ENCODE measurements at places on chromosomes 7 and 10.

GRCh38 chr7:73606801-73607691 lies 17.3 kb downstream of the MLXIPL start:
- DNase-seq, result no peak

DNA sequence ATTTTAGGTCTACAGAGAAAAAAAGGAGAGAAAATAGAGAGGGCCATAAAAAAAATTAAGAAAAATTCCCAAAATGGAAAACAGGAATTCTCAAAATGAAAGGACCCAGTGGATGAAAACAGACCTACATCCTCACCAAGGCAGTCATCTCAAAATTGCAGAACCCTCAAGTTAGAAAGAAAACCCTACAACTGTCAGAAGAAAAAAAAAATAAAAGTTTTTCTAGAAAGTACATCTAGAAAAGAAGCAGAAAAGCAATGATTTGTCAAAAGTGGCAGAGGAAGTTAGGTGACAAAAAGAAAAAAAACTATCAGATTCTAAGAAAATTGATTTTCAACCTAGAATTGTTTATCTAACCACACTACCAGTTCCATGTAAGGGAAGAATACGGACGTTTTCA lies 167.6 kb upstream of the LRGUK start:
- no peak for DNase-seq

DNA sequence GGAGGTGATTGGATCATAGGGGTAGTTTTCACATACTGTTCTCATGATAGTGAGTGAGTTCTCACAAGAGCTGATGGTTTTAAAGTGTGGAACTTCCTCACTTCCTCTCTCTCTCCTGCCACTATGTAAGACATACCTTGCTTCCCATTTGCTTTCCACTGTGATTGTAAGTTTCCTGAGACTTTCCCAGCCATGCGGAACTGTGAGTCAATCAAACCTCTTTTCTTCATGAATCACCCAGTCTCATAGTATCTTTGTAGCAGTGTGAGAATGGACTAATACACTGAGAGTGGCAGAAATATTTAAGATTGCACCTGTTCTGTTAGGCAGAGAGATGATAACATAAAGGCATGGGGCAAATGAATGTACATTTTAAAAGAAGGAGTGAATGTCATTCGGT lies 507.8 kb downstream of the SORCS3 start:
- no peak for DNase-seq

DNA sequence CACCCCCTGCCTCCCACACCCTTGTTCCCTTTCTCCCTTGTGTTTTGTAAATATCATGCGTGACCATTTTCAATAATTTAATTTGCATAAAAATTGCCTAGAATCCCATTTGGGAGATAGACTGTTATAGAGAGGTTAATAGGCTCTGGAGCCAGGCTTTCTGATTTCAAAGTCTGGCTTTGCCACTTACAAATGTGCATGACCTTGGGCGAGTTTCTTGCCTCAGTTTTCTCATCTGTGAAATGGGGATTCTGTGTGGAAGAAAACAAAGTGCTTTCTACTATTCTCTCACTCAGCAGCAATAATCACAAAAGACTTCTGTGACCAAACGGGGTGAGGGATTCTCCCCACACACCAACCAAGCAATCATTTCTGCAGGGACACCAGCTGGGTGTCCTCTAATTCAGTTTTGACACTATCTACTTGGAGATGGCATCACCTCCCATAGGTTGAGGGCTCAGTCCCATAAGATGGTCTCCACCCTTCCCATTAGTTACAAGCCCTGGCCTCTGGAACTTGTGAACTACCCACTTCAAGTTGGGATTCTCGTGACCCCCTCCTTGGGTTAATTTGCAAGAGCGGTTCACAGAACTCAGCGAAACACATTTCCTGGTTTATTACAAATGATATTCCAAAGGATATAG lies 3.5 kb upstream of the ZNF22 start:
- DNase-seq, result no peak

- DNase-seq, result peak; percentile 67
Measured at GRCh38 chr7:20598459-20599309, 16.8 kb upstream of the ABCB5 start.

- DNase-seq, result no peak
Measured at GRCh38 chr10:76282061-76283025, 850.9 kb downstream of the LRMDA start.

DNA sequence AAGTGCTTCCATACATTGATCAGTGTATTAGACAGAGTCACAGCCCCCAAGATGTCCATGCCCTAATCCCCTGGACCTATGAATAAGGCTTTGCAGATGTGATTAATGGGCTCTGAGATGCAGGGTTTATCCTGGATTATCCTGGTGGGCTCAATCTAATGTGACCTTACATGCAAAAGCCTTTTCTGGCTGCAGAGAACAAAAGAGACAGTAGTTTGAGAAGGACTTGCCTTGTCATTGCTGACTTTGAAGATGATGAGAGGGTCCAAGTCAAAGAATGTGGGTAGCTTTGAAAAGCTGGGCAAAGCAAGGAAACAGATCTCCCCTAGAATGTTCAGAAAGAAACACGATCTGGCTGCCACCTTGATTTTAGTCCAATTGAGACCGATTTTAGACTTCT lies 238.7 kb downstream of the CCSER2 start:
- no peak for DNase-seq

- no peak for DNase-seq
Measured at GRCh38 chr7:91630581-91631380, 249.7 kb downstream of the MTERF1 start.

DNA sequence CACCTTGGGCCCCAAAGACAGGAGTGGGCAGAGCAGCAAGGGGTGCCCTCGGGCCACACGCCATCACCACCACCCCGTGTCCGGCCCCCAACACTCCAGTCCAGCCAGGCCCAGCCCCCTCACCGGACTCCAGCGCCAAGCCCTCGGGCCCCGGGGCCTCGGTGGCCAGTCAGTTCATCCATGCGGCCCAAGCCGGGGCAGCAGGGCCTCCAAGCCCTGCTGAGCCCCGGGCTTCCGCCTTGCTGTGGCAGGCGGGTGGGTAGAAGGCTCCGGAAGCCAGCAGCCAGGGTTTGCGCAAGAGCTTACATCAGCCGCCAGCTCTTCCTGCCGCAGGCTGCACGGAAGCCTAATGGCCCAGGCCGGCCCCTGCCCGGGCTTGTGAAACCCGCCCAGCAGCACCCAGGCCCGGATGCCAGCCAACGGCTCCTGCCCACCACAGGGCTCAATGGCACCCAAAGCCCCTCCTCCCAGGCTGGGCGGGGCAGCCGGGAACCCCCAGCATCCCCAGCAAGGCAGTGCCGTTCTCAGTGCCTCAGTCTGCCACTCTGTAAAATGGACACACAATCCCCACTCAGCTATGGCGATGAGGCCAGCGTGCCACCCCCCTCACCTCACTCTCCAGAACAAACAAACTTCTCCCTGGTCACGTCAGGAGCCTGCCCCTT lies 26.5 kb downstream of the TNRC18 start:
- DNase-seq, result no peak

DNA sequence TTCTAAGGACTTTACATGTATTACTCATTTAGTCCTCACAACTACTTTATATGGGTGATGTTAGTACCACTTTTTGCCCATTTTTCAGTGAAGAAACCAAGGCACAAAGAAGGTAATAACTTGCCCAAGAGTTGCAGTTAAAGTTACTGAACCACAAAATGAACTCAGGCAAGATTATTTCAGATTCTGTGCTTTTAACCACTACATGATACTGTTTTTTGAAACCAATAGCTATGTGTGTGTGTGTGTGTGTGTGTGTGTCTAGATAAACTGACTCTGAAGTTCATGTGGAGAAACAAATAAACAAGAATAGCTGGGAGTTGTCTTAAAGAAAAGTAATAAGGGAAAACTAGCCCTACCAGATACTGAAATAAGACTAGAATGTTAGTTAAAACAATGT lies 60.8 kb upstream of the OIT3 start:
- no peak for DNase-seq

- DNase-seq, result no peak
Measured at GRCh38 chr7:33971106-33971505, 65.8 kb downstream of the BMPER start.

- DNase-seq, result no peak
Measured at GRCh38 chr7:2014391-2015241, 218.1 kb downstream of the MAD1L1 start.

DNA sequence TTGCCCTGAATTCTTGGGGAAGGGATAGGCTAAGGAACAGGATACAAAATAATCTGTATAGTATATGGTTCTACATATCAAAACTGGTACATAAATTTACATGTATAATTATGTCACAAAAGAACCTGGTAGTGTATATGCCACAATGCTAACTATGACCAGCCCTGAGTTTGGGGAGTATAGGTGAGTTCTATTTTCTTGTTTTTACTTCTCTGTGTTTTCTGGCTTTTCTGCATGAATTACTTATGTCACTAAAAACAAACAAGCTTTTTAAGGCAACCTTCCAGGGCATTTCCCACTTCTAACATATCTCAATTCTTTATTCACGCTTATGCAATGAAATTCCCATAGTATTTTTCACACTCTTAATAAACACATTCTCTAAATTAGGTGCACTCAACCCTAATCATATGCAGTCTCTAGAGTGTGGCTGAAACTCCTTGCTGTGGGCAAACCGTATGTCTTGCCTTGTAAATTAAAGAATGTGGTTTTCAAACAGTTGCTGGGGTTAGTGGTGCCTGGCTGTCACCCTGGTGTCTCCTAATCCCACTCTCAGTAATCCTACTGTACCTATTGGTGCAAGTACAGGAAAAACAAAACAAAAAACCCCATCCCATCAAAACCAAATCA lies 14.0 kb upstream of the INSIG1 start:
- no peak for DNase-seq

DNA sequence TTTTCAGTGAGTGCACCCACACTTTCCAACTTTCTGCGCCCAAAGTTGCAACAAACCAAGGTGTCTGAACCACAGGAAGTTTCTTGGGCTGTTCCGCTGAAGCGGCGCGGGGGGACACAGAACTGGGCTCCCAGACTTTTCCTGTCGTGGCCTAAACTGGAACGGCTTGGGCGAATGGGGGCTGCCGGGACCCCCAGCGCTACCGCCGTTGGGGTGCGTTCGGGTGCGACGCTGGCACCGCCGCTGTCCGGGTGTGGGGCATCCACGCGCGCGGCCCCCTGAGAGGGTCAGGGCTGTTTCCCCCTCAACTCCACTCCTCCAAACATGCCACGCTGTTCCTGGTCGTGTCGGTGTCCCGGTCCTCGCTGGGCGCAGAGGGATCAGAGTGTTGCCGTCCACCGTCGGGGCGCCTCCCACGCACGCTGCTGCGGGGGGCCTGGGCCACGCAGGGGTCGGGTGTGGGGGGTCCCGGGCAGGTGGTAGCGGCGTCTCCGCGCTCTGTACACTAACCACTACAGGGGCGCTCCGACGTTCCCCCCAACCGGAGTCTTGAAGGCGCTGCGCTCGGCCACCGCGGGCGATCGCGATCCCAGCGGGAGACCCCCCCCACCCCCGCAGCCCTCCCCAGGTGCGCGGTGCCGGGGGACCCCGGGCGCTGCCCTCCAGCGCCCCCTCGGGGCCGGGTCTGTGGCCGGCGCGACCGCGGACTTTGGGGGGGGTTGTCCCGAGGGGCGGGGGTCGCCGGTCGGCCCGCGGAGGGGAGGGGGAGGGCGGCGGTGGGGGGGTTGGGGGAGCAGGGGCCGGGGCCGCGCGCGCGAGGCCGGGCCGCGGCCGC lies 2.2 kb upstream of the CUX1 start:
- no peak for DNase-seq

GRCh38 chr7:29843093-29843492 lies 36.8 kb downstream of the WIPF3 start:
- DNase-seq, result no peak

- DNase-seq, result no peak
Measured at GRCh38 chr10:13375791-13376190, 27.7 kb upstream of the SEPHS1 start.

GRCh38 chr7:155878250-155878649 lies 66.0 kb upstream of the SHH start:
- DNase-seq, result no peak
